Activated T-cell treated with anti-CD3 and anti-CD28 coated beads, Interleukin-2, amount 50 U/mL, for 1 hour (primary cell): ENCODE measurements at places on chromosomes 3 and 15.

- DNase-seq = no peak
Observed at GRCh38 chr3:134992586-134992985, 197.5 kb downstream of the EPHB1 start.

- DNase-seq = no peak
Observed at GRCh38 chr3:115062412-115062956, 84.6 kb downstream of the ZBTB20 start.

DNA sequence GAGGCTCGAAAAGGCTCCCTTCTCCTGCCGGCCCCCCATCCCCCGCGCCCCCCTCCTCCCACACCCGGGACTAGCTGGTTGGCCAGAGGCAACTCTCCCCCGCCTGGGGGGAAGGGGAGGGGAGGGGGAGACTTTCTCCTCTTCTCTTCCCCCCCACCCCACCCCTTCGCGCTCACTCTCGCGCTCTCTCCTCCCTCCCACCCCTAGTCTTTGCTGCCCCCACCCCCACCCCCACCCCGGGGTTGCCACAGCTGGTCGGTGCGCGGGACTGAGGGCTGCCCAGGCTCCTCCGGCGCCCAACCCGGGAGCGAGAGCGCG, 710 bp downstream of the MECOM start:
- DNase-seq = no peak

GRCh38 chr15:64731805-64732151, 43.6 kb downstream of the RBPMS2 start:
- DNase-seq = no peak

GRCh38 chr15:101371519-101371918, 76.5 kb upstream of the SNRPA1 start:
- no peak for DNase-seq

DNA sequence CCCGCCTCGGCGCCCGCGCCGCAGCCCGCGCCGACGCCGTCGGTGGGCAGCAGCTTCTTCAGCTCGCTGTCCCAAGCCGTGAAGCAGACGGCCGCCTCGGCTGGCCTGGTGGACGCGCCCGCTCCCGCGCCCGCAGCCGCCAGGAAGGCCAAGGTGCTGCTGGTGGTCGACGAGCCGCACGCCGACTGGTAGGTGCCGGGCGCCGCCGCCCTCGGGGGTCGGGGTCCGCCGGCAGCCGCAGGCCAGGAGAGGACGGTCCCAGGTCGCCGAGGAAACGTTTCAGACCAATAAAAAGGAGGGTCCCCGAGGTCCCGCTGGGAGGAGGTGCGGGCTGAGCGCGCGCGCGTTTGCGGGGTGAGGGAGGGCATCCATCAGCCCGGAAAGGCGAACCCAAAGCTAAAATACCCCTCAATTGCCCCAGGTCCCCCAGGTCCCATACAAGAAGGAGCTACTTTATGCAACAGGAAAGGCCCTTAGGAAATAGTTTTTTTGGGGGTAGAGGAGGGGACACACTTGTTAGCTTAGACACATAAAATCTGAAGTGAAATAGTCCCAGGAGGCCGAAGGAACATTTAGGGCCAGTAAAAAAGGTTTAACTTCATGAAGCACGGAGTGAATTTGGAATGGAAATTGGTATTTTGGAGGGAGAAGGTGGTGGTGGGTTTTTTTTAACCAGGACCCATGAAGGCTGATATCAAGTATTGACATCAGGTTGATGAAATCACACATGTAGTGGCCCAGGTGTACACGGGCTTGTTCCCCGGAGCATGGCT, 739 bp downstream of the SYN2 start:
- DNase-seq = peak; percentile 16

DNA sequence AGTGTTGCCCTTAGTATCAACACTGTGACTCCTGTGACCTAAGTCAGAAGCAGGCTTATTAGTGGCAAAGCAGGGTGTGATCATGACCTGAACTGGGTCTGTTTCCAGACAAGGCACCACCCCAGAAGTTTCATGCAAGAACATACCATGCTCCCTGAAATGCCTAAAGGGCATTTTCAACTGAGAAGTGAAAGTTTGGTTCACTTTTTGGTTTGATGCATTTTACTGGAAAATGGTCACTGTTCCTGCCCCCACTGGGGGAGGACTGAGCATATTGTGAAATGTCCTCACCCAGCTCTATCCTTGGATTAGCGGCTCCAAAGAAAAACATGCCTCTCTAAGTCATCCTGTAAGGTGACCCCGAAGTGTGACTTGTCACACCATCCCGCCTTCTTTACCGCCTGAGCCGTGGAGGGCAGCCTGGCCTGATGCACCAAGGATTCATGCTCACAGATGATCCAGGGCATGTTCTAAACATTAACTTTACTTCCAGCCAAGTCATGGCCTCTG, 3.1 kb upstream of the FAM240A start:
- no peak for DNase-seq

- no peak for DNase-seq
Observed at GRCh38 chr3:44950275-44950734, 25.7 kb downstream of the ZDHHC3 start.

- DNase-seq = no peak
Observed at GRCh38 chr15:80732167-80732566, 37.1 kb downstream of the ABHD17C start.

DNA sequence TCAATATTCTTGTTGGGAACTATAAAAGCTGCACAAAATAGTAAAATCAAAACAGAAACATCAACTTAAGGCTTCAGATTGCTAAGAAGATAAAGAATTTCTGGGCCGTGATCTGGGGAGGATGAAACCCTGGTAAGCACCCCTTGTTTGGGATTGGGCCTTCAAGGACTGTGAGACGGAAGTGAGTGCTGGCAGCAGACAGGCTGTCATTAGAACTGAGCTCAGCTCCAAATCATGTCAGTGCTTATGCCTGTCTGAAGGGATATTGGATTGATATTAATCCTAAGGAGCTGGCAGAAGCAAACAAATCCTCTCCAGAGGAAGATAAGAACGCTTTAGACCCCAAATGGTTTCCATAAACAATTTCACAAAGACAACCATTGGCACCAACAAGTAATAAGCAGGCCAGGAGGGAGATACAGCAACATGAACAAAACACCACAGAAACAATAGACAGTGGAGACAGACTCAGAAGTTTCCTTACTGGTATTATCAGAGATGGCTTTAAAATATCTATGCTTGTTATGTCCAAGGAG, 72.6 kb upstream of the CTXND1 start:
- DNase-seq = no peak

DNA sequence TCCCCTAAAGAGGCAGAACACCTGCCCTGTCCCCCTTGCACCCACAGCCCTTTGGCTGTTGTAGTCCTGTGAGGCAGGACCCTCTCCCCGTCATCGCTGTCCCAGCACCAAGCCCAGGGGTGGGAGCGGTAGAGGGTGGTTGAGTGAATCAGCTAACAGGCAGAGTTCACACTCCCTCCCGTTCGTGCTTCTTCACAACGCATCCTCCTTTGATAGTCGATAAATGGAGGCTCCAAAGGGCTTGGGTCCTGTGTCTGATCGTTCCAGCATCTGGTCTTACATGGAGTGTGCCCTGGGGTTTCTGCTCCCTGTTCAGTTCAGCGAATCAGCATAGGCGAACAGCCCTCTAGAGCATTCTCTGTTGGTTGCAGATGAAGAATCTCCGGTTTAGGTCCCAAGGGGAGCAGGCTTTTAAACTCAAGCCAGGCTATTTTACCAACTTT, 820 bp upstream of the HMCES start:
- DNase-seq = no peak

DNA sequence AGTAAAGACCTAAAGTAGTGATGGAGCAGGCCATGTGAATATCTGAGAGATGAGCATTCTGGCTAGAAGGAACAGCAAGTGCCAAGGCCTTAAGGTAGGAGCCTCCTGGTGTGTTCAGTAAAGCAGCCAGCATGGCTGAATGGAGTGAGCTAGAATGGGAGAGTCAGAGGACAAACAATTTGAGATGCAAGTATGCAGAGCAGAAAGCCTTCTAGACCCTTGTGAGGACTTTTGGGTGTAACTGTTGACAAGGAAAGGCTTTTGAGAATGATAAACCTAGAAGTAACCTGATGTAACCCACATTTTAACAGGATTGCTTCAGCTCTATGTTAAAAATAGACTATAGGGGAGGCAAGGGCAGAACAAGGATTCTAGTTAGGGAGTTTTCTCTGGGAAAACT, 14.8 kb upstream of the RNF7 start:
- no peak for DNase-seq

DNA sequence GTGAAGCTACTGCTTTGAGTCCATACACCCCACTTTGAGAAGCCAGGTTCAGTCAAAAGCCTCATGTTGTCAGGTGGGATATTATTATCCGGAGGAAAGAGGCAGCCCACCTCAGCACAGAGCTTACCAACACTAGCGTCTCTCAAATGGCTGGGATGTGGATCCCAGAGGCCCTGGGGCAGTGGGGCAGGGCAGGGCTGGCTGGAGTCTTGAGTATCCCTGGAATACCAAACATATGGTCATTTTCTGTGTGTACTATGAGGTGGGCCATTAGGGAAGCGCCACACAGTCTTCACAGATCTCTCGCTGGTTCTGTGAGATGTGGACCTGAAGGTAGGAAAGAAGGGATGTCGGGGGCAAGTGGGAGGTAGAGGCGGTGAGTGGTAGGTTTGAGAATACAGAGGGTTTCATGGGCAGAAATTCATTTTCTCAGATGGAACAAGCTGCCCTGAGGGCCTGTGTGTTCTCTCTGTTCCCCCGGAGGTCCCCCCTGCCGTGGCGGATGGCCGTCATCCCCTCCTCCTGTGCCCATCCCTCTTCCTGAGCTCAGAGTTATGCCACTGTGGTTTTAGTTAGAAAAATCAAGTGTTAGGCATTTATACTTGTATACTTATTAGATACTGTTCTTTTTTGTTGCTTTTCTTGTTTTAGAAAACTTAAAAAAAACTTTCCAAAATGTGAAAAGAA, 66.4 kb downstream of the USP13 start:
- DNase-seq = no peak

GRCh38 chr3:138256022-138256421, 68.9 kb downstream of the ARMC8 start:
- no peak for DNase-seq

DNA sequence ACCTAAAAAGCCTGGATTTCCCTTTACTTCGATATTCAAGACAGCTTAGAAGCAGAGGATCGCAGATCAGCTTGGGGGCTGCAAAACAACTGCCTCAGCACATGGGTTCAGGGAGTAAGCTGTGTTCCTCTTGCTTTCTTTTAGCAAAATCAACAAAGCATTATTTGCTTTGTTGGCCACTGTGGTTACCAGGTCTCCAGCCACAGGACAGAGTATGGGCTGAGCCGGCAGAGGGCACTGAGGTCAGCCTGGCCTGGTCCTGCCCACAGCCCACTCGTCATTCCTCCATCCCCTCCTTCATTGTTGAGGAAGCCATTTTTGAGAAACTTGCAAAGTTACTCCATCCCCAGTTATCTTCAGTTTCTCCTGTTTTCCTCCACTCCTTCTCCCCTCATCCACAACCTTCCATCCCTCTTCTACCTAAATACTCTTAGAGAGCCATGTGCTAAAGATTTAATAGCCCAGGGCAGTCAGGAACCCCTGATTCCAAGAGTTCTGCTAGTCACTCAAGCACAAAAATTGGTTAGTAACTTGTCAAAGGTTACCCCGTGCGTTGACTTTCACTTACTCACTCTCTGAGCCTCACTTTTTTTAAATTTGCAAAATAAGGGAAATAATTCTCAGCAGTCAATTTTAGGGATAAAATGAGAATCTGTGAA, 60.0 kb upstream of the HES1 start:
- DNase-seq = no peak

GRCh38 chr15:60326824-60327654, 70.7 kb downstream of the ANXA2 start:
- DNase-seq = no peak

- no peak for DNase-seq
Observed at GRCh38 chr3:57917601-57918000, 90.6 kb upstream of the FLNB start.

- no peak for DNase-seq
Observed at GRCh38 chr3:62607287-62608029, 234.1 kb upstream of the FEZF2 start.

GRCh38 chr15:43702174-43702573, 8.5 kb downstream of the CKMT1A start:
- no peak for DNase-seq

- no peak for DNase-seq
Observed at GRCh38 chr3:71685686-71686085, 39.5 kb downstream of the EIF4E3 start.

GRCh38 chr3:74897006-74897405, 282.5 kb upstream of the CNTN3 start:
- no peak for DNase-seq

DNA sequence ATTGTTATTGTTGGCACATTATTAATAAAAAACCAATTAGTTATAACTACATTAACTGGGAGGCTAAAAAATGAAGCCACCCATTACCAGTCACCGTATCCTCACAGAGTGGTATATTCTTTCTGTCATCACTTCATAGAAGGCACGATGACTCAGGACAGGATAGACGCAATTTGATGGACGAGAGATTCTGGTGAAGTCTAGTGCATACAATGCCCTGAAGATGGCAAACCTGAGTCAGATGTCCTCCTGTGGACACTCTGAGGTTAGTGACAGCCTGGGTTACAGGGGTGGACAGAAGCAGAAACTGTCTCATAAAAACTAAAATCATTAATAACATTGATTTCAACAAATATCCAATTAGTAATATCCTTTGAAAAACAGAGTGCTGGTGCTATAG, 150.3 kb downstream of the SLC9A9 start:
- DNase-seq = no peak

GRCh38 chr3:12687948-12688347, 24.0 kb upstream of the RAF1 start:
- DNase-seq = no peak

GRCh38 chr3:72162649-72163184, 377.8 kb upstream of the PROK2 start:
- DNase-seq = no peak
